Lower lobe of right lung (tissue), 2 donors: ENCODE measurements at places on chromosomes 4 and X. TPM values are rescaled to one million over a fixed set of nuclear protein-coding genes. Genes with fewer than 3 reads are reported as not detected.

The GPM6B gene
- 21.6 TPM for total RNA-seq

The MTCP1 gene
- total RNA-seq, result 13.2 TPM

The SLC49A3 gene
- 31.5 TPM for total RNA-seq

The CYP2U1 gene
- total RNA-seq, result 11.0 TPM

The CCDC158 gene
- total RNA-seq, result 0.74 TPM

The INTU gene
- 11.1 TPM for total RNA-seq

The PRSS12 gene
- total RNA-seq, result 8.5 TPM

The MBTPS2 gene
- 11.2 TPM for total RNA-seq

The TLR6 gene
- 12.4 TPM for total RNA-seq

The CWH43 gene
- 2.3 TPM for total RNA-seq

The DCAF8L2 gene
- not detected for total RNA-seq

The ANK2 gene
- 14.0 TPM for total RNA-seq

The CXCL11 gene
- 0.62 TPM for total RNA-seq

The ZCCHC4 gene
- 12.2 TPM for total RNA-seq

The PABPC1L2A gene
- total RNA-seq, result not detected

The SPIN4 gene
- 8.1 TPM for total RNA-seq

The SMIM10 gene
- 4.1 TPM for total RNA-seq

The IRS4 gene
- 0.09 TPM for total RNA-seq

The ZCCHC18 gene
- total RNA-seq, result 0.24 TPM

The PDCL2 gene
- not detected for total RNA-seq

The HELT gene
- total RNA-seq, result 0.97 TPM

The KIT gene
- total RNA-seq, result 28.5 TPM

The TFE3 gene
- total RNA-seq, result 51.4 TPM

The CENPVL2 gene
- not detected for total RNA-seq

The NEIL3 gene
- 1.1 TPM for total RNA-seq

The F8A2 gene
- total RNA-seq, result not detected

The F11 gene
- 20.5 TPM for total RNA-seq

The PRDX4 gene
- total RNA-seq, result 39.7 TPM

The ZNF630 gene
- total RNA-seq, result 4.0 TPM

The DCUN1D4 gene
- 49.5 TPM for total RNA-seq

The NUP62CL gene
- 1.4 TPM for total RNA-seq

The CHRNA9 gene
- total RNA-seq, result not detected

The HGFAC gene
- 1.0 TPM for total RNA-seq

The ADH1C gene
- total RNA-seq, result 8.2 TPM

The GABRQ gene
- total RNA-seq, result not detected

The PTPN13 gene
- 77.2 TPM for total RNA-seq
